ENCODE measurements at places on chromosomes 11 and 22.

GRCh38 chr11:119919656-119920055 is 190.7 kb upstream of the NECTIN1 start:
- DNase-seq, result no peak

GRCh38 chr11:2316169-2316962 is 14.6 kb downstream of the TSPAN32 start:
- no peak for DNase-seq

GRCh38 chr11:100625041-100625440 is 62.0 kb upstream of the ARHGAP42 start:
- no peak for DNase-seq

- DNase-seq, result no peak
Measured at GRCh38 chr11:108500721-108501120, 2.5 kb upstream of the POGLUT3 start.

GRCh38 chr11:34492806-34493414 is 20.7 kb downstream of the ELF5 start:
- peak; percentile 11 for DNase-seq

- DNase-seq, result peak; percentile 26
Measured at GRCh38 chr11:35066783-35067423, 72.1 kb upstream of the CD44 start.

DNA sequence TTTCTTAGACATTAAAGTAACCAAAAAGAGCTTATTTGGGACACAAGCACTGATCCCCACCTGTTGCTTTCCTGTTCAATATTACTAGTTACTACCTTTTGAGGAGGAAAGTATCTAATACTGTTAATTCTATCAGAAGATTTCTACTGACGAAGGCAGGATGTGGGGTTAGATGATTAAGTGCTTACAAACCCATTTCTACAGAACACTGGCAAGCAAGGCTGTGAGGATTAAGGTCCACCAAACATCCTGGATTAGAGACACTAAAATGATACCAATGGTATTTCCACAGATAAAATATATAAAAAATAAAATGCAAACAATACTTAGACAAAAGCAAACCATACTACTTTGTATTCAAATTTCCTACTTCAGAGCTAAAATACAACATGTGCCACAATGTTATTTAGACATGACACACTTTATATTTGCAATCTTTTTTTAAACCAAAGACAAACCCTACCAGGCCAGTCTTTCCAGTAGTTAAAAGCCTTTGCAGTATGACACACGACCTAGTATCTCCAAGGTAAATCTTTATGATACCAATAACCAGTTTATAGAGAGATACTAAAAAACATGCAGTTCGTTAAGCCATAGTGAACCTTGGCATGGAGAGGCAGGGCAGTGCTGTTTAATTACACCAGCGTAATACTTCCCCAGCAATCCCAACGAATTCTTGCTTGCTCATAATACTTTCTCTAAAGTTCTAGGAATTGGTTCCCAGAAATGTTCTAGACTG is 71.2 kb upstream of the TP53AIP1 start:
- no peak for DNase-seq

- no peak for DNase-seq
Measured at GRCh38 chr22:23059284-23059948, 10.9 kb upstream of the GNAZ start.

DNA sequence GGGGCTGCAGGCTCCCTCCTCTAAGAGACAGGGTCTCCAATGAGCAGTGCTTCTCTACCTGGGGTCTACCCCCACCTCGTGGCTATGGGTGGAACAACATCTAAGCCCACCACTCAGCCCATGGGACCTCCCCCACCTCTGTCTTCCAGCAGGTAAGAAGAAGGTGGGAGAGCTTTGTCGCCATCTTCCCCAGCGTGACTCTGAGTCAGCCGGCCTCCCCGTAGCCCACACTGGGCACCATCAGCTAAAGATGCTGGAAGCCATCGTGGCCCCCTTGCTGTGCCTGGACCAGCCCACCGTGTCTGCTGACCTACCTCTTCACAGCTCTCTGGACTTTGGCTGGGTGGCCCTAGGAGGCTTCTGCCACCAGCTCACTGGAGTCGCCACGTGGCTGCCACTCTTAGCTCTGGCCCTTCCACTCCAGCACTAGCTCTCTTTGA is 944 bp downstream of the C11orf86 start:
- no peak for DNase-seq

GRCh38 chr22:49583341-49583740 is 244.3 kb downstream of the BRD1 start:
- DNase-seq, result no peak

GRCh38 chr11:12696911-12697581 is 22.8 kb downstream of the TEAD1 start:
- no peak for DNase-seq

- no peak for DNase-seq
Measured at GRCh38 chr22:49373801-49374226, 453.9 kb downstream of the BRD1 start.

GRCh38 chr22:31248138-31248745 is 36.1 kb downstream of the LIMK2 start:
- peak; percentile 43 for DNase-seq

- DNase-seq, result no peak
Measured at GRCh38 chr22:45112136-45112879, 51.4 kb upstream of the NUP50 start.

- DNase-seq, result no peak
Measured at GRCh38 chr11:128777369-128778011, 83.6 kb downstream of the FLI1 start.

DNA sequence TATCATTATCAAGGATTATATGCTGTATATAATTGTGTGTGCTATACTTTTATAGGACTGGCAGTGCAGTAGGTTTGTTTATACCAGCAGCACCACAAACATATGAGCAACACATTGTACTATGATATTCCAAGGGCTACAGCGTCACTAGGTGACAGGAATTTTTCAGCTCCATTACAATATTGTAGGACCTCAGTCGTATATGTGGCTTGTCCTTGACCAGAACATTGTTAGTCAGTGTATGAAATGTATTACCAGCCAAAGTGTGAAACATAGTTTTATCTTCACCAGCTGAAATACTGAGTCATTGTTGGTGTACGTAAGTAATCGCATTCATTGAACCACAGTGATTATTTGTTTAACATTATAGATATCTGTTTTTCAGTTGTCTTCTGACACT is 20.4 kb downstream of the JHY start:
- no peak for DNase-seq

DNA sequence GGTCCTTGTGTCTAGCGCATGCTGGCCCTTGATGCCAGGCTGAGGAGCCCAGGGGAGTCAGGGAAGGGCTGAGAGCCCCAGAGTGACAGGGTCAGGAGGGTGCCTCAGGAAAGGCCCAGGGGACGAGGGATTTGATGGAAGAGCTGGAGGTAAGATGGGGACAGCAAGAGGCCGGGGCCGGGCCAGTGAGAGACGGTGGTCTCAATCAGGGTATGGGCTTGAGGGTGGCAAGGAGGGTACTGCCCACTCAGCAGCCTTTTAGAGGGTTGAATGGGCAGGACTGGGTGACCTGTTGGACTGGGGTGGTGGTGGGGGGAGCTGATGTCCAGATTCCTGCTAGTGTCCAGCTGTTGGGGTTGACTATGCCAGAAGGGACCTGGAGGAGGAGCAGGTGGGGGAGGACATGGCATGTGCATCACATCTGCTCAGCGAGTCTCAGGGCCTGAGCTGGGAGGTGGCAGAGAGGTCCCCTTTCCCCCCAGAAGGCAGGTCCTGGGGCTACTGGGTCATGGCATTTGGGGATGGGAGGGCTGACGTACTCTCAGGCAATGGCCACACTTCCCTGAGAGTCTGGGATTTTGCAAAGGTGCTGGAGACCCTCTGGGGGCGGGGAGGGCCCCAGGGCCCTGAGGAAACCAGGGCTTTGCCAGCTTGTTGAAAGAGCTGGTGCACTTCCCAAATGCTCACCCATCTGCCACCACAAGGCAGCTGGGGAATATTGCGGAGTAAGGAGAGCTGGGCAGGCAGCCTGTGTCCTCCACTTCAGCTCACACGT is 18.4 kb downstream of the MYO7A start:
- DNase-seq, result no peak

- no peak for DNase-seq
Measured at GRCh38 chr11:77589181-77589520, 602 bp upstream of the AQP11 start.

GRCh38 chr11:33825854-33826560 is 51.7 kb upstream of the FBXO3 start:
- no peak for DNase-seq

DNA sequence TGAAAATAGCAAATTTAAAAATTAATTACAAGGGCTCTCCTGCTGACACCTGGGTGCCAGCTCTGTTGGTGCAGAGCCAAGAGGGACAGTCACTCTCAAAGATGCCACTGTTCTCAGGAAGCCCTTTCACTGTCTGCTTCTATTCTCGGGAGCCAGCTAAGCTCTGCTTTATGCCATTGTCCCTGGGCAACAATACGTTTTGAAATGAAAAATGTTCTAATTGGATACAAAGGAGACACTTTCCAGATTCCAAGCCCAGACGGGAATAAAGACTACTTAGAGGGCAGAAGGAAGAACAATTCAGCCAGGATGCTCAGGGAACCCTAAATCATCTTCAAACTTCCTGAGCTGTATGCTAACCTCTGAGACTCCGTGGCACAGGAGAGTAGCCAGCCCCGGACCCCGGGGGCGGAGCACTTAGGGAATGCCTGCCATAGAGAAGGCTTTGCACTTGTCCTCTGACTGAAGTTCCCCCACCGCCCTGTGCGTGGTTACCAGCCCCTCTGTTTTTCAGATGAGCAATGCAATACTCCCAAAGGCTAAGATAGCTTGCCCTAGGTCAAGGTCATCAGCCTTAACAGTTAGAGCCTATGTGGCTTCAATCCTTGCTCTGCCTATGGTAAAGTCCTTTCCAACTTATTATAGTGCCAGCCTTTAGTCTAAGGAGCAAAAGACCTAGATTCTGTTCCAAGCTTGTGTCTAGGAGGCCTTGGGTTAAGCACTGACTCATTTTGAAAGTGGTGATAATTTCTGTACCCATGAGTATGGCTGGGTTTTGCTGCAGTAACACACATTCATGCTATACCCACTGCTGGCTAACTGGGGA is 150.9 kb downstream of the CACNA1I start:
- no peak for DNase-seq

GRCh38 chr22:49949914-49950292 is 10.7 kb upstream of the PIM3 start:
- no peak for DNase-seq

- DNase-seq, result no peak
Measured at GRCh38 chr11:58561394-58562098, 14.1 kb downstream of the LPXN start.

Data from stimulated activated naive CD4-positive, alpha-beta T cell treated with Interleukin-2 at 50 U/mL for 16 hours (primary cell).